Ureter (tissue), 1 donor: ENCODE measurements at places on chromosomes 5 and 9. TPM values are rescaled to one million over a fixed set of nuclear protein-coding genes. Genes with fewer than 3 reads are reported as not detected.
A peak's percentile ranks its signal among the peaks of the same experiment; 100 is the strongest.

GRCh38 chr5:54156577-54156976 is 153.8 kb downstream of the ARL15 start:
- DNase-seq: no peak

DNA sequence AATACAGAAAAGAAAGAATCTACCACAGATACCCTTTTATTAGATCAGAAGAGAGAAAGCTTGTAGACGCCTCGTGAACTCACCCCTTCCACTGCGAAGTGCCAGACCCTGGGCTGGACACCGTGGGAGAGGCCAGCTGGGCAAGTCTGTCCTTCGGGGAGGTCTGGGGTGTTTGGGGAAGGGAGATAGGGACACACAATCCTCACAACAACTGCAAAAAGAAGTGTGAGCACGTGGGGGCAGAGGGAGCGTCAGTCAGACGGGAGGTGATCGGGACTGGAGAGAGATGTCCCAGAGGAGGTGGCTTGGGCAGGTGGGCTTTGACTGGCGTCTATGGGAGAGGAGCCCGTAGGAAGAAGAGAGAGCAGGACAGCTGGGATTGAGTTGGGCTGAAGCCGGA is 27.3 kb upstream of the GRHPR start:
- DNase-seq: no peak

- DNase-seq: no peak
Measured at GRCh38 chr5:112221128-112221527, 197.9 kb downstream of the EPB41L4A start.

- no peak for DNase-seq
Measured at GRCh38 chr5:24110004-24110615, 534.7 kb downstream of the CDH10 start.

DNA sequence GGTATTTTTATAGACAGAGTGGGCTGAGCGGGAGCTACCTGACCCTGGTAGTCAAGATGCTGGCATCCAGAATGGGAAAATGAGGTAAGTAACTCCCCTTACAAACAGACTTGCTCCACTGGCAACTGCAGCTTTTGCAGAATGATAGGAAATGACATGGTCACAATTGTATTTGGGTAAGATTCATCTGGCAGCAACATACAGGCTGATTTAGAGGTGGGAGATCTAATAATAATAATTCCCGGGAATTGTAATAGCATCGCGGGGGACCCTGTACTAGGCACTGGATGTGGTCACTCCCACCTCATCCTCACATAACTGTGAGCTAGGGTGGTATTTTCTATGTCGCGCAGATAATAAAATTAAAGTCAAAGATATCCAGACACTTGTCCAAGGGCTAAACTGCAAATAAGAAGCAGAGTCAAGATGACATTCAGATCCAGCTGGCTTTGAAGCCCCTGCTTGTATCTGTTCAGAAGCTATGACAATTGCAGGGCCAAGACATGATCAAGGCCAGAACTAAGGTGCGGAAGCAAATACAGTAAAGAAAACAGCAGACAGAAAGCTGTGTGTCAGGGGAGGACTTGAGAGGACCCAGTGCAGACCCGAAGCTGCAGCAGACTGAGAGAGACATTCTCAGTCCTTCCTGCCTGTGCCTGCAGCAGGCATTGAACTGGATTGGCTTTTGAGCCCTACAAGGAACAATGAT is 507.2 kb downstream of the BNC2 start:
- DNase-seq: no peak

DNA sequence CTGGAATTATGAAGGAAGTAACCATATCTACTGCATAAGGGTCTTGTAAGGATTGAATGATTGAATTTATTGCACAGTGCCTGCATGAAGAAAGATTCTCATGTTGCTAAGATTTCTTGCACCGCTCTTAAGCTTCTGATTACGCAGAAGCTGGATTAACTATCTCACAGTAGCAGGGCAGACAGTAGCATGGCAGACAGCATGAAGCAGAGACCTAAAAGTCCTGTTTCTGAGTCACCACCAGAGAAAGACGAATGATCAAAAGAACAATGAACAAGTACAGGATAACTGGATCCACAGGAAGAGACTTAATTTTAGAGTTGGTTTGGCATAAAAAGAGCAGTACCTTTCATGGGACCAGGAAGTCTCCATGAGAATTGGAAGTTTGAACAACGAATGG is 142.4 kb downstream of the MAPKAP1 start:
- DNase-seq: no peak

DNA sequence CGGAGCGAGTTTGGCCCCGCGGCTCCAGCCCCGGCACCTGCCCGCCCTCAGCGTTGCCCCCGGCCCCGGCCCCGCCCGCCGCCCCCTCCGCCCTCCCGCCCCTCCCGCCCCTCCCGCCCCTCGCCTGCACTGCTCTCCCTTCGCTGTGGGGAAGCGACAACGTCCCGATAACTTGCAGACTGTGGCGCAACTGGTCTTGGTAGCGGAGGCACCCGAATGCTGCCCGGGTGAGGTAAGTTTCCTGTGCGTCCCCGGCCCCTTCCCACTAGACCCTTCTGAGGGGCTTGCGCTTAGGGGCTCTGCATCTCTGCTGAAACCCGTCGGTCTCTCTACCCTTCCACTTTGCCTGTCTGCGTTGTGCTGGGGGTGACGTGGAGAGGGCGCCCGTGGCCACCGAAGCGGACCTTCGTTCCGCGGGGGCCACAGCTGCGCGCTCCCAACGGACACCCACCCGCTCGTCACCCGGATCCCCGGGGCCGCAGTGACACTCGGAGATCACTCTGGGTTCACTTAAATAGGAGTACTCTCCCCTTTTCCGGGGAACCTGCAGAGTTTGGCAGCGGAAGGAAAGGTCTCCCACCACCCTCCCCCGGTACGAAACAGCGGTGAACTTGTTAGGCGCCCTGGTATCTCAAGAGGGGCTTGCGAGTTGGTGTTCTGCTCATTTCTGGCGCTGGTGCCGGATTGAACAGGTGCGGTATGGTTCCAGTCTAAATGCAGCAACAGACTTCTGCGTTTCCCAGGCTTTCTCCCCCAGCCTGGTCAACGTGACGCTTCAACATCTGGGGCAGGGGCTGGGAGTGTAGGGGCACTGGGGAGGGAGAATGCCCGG is 707 bp downstream of the PIP5K1B start:
- peak; percentile 46 for DNase-seq

GRCh38 chr9:83560169-83560826 is 22.1 kb upstream of the FRMD3 start:
- no peak for DNase-seq

- DNase-seq: no peak
Measured at GRCh38 chr9:8158574-8158973, 359.0 kb upstream of the DMAC1 start.

DNA sequence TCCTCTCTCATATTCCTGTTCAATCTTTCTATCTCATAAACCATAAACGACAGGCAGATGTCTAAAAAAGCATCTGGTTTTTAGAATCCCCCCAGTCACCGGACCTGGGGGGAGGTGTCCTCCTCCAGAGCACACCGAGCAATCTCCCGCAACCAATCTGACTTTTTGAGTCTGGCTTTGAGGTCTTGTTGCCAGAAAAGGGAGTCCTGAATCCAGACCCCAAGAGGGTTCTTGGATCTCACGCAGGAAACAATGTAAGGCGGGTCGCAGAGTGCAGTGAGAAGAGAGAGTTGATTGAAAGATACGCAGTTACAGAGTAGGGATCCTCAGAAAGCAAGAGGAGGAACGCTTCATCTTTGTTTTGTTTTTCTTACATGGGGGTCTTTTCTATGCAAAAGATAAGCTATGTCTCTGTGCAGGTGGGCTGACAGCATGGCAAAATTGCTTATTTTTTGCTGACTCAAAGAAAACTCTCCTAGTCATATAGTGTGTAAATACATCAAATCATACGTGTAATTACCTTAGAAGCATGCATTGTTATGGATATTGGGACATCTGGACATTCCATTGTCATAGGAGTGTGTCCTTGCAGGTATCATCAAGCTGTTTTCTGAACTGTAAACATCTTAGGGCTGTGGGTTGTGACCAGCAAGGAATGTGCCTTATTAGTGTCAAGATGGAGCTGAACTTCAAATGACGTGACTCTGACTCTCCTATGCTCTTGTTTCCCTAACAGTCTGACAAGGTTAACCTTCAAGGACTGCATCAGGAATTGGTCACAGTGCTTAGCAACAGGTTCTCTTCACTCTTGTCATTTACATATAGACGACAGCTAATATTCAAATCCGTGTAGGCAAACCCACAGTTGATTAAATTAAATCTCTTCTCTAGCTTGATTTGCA is 159.3 kb upstream of the DAPK1 start:
- no peak for DNase-seq

- DNase-seq: no peak
Measured at GRCh38 chr9:3023449-3023848, 179.6 kb upstream of the PUM3 start.

DNA sequence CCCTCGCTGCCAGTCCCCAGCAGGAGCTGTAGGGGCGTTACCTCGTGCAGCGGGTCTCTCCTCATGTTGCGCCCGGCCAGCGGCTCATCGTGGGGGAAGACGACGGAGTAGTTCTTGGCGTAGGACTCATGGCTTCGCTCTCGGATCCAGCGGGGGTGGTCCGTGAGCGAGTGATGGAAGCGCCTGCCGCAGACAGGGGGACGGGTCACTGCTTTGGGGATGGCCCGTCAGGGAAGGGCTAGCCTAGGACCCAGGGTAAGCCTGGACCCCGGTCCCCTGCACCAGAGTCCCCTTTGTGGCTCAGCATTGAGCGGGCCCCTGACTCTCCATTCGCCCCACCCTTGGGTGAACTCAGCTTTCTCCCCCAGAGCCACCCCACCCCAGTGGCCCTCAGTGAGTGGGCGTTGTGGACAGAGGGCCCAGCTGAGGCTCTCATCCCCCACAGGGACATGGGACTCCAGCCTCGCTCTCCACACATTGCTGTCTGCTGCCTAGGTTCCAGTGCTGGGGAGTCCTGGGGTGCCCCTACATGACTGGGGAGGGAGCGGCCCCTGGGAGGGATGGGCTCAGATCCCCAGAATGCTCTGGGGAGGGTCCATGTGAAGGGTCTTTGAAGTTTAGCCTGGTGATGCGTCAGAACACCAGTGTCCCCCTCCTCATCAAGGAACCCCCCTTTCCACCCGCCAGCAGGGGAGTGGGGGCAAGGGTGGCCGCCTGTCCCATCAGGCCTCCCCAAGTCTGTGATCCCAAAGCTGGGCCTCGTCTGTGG is 29.7 kb downstream of the SARDH start:
- DNase-seq: no peak

DNA sequence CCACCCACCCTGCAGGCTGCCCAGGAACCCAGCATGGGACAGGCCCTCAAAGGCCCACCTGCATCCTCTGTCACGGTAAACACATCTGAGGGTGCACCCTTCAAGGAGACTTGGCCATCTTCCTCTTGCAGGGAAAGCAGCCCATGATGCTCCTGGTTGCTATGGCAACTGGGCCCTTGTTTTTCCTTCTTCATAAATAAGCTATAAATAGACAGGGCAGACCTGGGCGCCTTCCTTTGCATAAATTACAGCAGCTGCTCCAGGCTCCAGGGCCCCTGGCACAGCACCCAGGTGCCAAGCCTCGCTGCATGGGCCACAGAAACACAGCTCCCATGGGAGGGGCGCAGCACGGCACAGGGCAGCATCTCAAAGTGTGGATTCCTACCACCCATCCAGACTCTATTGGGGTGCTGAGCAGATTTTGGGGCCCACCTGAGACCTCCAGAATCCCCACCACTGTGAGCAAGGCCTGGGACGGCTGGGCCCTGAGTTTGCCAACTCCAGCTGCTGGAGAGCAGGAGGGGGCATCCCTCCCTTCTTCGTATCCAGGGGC is 5.8 kb upstream of the PSMB7 start:
- peak; percentile 34 for DNase-seq

DNA sequence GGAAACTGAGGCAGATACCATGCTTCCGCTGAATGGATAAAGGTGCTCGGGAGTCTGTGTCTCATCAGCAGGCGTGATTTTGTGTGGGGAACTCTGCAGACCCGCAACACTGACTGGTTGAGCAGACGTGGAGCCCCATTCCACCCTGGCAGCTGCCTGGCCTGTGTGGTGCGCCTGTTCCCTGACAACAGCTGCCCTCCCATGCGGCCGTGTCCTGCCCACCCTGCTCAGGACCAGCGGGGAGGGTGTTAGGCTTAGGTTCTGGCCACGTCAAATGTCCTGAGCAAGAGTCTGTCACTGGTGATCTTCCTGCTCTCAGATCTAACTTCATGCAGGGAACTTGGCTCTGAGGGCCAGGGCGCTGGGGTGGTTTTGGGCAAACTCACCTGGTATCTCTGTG is 417.7 kb upstream of the IRX4 start:
- DNase-seq: no peak

DNA sequence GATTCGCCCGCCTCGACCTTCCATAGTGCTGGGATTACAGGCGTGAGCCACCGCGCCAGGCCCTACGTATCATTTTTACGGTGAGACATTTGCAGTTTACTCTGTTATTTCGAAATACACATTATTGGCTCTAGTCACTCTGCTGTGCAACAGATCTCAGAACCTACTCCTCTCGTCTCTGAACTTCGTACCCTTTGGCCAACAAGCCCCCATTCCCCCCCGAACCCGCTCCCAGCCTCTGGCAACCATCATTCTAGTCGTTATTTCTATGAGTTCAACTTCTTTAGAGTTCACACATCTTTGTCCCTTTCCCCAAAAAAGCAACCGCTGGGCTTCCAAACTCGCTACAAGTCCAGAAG is 735 bp downstream of the PTGR1 start:
- no peak for DNase-seq

GRCh38 chr9:105385381-105385985 is 62.4 kb upstream of the FSD1L start:
- DNase-seq: no peak

DNA sequence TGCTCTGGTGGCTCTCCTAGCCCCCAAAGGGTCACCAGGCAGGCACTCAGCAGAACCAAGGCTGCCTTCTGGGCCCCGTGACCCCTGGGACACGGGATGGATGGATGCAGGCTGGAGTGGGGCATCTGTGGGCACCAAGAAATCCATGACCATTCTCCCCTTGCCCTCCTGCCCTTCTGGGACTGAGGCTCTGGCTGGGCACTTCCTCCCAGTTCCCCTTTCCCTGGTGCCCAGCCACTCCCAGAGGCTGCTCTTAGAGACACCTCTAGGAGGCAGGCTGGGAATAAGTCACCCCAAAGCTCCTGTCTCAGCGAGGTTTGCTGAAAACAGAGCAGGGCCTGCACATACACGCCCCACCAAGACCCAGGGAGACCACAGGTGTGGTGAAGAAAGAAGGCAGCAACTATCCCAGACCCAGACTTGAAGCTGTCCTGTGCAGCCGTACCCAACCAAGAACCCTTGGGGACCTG is 943 bp downstream of the STING1 start:
- DNase-seq: no peak

DNA sequence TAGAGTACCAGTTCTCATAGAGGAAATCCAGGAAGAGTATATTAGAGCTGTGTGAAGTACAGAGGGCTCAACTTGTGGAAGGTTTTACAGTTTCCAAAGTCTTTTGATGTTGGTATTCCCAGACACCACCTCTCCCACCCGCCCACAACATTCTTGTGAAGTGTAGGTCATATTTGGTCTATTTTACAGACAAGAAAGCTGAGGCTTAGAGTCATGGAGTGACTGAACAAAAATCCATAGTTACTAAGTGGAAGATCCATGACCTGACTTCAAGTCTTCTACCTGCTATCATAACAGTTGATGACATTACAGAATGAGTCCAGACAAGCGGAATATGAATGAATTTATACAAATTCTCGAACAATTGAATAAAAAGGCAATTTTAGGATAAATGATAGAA is 187.1 kb upstream of the RPS23 start:
- DNase-seq: no peak

- no peak for DNase-seq
Measured at GRCh38 chr5:79875230-79875629, 115.8 kb downstream of the MTX3 start.

TMOD1 gene
- total RNA-seq: 29.3 TPM

GTF2H2C gene
- 39.3 TPM for total RNA-seq

CDKN2B-AS1 gene
- total RNA-seq: 1.5 TPM

GABBR2 gene
- total RNA-seq: 12.2 TPM

PFN3 gene
- not detected for total RNA-seq

KLF4 gene
- total RNA-seq: 33.1 TPM

CARTPT gene
- total RNA-seq: not detected

ZBTB34 gene
- 10.1 TPM for total RNA-seq
